ENCODE measurements at places on chromosomes 5 and 9.

GRCh38 chr9:18496256-18497000, 22.5 kb downstream of the ADAMTSL1 start:
- no peak for DNase-seq

DNA sequence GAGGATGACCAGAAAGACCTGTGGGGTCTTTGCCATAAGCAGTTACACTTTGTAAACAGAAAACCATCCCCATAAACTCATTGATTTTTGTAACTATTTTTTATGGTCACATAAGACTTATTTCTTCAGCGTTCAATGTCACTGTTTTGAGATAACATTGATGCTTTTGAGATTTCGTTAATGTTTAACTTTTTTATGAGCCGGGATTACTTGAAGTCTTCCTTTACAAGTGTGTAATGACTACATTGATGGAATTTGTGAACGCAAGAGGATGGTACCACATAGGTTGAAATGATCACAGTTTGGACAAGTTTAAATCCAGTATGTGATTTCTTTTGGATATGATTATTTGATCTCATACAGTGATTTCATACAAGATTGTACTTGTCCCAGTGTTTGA, 1.8 kb downstream of the SLC12A2 start:
- DNase-seq, result no peak

DNA sequence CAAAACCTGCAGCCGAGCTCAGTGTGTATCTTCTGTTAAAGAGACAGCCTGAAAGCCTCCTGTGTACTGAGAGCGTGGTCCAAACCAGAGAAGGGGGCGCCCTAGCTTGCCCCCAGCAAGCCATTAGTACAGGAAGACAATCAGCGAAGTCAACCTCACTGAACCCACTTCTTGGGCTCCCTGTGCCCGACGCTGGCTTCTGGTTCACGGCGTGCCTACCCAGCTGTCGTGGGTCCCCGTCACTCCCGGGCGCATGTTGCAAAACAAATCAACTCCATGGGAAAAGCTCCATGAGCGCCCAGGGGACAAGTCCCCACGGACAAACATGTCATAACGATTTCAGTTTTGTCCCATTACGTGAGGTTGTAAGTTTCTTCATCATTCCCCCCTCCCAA, 326.9 kb downstream of the SH3GL2 start:
- no peak for DNase-seq

DNA sequence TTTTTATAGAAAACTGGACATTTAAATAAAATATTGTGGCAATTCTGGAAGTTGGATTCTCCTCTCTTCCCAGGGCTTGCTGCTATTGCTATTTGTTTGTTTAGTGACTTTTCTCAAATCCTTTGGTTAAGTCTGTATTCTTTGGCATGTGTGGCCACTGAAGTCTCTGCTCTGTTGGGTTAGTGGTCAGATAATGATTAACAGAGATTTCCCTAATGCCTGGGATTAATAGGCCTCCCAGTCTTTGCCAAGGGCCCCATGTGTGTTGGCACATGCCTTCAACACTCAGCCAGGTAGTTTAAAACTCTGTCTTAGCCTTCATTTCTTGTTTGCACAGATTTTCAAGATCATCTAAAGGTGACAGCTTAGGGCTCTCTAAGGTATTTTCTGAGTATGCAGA, 92.8 kb upstream of the EPB41L4A start:
- no peak for DNase-seq

DNA sequence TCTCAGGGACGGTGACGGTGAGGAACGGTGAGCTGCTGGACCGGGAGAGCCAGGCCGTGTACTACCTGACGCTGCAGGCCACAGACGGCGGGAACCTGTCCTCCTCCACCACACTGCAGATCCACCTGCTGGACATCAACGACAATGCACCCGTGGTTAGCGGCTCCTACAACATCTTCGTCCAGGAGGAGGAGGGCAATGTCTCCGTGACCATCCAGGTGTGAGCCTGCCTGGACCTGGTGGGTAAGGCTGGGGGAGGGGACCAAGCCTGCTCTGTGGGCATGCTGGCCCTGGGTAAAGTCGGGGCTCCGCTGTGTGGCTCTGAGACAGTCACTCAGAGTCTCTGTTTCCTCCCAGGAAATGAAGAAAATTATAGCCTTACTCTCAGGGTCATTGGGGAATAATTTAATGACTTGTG, 29.3 kb downstream of the CDHR2 start:
- no peak for DNase-seq

DNA sequence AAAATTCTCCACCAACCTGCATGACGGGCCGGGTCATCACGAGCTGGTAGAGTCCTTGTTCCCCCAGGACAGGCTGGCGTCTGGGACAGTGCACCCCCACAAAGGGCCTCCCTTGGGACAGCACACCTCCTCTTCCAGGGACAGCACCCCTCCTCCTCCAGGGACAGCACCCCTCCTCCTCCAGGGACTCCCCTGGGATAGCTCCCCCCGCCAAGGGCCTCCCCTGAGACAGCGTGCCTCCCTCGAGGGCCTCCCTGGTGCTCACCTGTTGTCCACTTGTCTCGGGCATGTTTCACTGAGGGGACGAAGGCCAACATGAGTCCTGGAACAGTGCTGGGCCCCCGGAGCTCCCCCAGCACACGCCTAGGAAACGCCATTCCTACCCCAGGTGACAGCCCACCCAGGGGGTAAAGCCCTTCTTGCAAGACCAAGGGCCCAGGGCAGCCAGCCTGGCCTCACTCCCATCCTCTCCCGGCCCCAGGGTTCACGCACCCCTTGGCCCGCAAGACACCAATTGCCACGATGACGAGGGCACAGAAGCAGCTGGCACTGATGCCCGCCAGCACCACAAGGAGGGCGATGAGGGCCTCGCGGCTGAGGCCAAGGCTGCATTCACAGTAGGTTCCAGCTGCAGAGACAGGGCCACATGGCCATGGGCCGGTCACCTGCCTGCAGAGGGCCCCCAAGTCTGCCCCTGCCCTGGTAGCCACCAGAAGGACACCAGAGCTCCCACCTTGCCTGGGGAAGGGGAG, 531 bp downstream of the TMEM210 start:
- no peak for DNase-seq

- DNase-seq, result no peak
Observed at GRCh38 chr9:128340691-128341434, 536 bp downstream of the SLC27A4 start.

DNA sequence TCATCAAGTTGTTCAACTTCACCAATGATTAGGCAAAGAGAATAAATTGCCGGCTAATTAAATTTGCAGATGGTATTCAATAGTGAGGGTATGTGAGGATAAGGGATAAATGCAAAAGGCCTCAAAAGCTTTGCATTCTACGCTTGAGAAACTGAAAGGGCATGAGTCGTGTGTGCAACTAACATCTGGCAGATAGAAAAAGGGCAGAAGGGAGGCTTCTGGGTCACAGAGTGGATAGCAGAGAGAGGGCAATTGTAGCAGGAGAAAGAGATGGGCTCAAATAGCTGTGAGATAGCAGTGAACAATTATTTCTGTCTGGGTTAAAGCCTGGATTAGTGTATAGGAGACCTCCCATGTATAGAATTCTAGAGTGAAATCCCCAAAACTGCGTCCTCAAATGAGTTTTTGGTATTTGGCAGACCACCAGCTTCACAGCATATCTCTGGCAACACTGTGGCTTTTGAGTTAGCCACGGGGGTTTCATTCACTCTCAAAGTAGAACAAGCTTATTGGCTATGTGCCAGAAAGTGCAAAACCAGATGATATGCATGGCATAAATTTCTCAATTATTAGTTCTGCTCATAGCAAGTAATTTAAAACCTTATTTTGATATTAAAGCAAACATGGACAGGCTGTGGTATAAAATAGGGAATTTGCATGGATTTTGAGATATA, 586.3 kb downstream of the BRINP1 start:
- DNase-seq, result no peak

GRCh38 chr5:141525653-141526052, 36.8 kb downstream of the PCDHGC5 start:
- no peak for DNase-seq

DNA sequence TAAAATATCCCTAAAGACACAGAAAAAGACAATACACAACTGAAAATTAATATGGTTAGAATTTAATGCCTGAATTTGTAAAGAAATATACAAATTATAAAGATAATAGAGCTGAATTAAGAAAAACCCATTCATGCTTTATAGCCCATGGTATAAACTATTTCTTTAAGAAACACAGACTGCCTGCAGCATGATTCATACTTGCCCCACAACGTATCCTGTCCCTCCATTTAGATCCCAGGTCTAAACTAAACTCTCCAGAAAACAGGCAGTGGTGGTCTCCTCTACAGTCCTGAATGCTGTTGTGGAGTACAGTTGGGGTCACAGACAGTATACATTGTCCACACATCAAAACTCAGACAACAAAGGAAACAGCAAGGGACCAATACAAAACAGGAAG, 24.8 kb downstream of the IL6ST start:
- no peak for DNase-seq

GRCh38 chr5:62283861-62284260, 22.1 kb upstream of the KIF2A start:
- no peak for DNase-seq

- no peak for DNase-seq
Observed at GRCh38 chr5:137126829-137127228, 372.3 kb downstream of the SPOCK1 start.

- DNase-seq, result no peak
Observed at GRCh38 chr5:113357696-113358476, 76.9 kb downstream of the TSSK1B start.

DNA sequence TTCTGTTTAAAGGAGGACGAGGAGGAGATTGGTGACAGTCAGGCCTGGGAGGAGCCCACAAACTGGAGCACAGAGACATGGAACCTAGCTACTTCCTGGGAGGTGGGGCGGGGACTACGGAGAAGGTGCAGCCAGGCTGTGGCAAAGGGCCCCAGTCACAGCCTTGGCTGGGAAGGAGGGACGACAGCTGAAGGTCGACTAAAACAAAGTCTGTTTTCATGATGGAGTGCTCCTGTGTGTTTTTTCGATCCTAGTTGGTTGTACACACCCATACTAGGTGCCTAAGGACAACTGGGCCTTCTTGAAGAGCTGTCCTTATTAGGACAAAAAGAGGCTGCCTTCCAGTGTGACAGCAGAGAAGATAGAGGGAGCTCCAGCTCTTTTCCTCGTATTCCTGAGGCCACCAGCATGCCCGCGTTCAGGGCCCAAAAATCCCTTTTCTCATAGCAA, 2.9 kb downstream of the CCDC107 start:
- no peak for DNase-seq

GRCh38 chr5:139475865-139476617, 5.2 kb downstream of the SMIM33 start:
- DNase-seq, result no peak

DNA sequence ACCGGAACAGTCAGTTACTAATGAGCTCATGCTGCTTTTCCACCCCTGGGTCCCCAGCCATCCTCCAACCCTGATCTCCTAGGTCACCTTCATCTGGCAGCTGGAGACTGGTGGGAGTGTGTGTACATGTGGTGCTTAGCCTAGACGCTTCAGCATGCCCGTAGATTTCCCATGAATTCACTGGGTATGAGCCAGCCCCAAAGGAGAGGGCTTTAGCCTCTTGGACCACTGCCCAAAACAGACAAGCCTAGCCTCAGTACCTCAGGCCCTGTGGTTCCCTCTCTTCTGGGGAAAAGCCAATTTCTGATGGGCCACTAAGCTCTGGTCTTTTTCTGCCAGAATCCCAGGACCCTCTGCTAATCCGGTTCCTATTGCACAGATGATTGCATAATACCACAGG, 48.0 kb upstream of the ASTN2 start:
- DNase-seq, result no peak

DNA sequence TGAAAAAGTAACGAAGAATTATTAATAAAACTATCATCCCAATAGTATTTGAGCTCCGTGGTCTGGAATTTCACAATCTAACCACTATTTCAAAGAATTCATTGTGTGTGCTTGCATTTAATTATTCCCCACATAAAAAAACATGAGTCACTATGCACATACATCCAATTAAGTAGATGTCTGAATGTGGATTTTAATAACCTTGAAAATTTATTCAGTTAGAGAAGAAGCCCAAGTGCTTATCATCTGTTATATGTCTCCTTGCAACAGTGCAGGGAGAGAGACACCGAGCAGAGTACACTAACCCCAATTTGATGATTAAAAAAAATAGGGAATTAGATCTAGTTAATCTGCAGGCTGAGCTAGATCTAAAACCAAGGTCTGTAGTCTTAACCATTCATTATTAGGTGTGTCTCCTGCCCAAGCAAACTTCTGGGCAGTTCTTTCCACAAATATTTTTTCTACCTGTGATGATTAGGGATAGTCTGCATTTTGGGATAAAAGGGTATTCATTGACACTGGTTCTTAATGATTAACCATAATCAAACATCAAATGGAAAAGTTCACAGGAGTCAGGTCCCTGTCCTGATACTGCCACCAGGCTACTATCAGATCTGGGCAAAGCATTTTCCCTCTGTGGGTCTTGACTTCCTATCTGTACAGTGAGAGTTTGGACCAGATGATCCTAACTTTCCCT, 164.2 kb downstream of the GRIA1 start:
- DNase-seq, result no peak
